ENCODE measurements at places on chromosomes 2 and 18.

DNA sequence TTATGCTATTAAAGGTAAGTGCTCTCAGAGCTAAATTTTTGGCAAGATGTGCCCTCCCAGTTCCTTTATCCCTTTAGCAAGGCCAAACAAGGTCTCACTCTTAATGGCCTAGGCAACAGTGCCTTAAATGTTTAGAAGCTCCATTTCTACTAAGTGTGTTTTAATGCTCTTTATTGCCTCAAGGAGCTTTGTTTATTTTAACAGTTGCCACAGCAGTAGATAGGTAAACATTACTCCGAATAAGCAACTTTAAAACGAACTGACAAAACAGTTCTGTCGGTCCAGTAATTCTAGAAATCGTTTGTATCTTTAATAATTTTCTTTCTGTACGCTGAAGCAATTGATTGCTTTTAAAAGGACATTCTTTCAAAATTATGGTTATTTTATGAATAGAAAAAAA, 74.5 kb downstream of the PIEZO2 start:
- no peak for DNase-seq

DNA sequence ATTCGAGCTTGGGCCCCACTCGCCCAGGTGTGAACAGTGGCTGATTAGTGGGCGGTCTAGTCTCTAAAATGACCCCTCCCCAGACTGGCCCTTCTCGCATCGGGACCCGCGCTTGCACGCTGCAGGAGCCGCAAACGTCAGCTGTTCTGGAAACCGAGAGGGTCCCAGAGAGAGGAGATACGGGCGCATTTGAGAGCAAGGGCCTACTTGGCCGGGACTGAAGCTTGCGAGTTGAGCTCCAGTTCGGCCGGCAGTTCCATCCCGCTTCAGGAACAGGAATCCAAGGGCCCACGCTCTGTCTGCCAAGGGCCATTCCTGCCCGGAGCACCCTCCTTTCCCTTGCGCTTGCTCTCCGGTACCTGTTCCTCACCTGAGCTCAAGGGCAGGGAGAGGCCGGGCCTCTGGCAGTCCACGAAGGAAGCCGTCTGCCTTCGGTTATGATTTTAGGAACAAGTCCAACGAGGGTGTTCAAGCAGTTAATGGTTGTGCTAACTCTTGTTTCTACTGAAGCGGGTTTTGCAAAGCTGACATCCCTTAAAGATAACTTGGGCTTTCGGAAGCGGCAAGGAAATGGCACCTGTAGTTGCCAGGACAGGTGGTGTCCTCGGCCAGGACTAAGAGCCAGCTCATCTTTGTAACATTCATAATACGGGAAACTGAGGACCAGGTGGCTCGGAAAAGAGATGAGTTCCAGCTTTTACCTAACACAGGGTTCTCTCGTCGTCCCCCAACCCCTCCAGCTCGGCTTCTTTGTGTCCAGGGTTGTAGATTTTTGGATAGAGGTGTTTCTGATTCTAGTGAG, 3.9 kb upstream of the DLX1 start:
- DNase-seq = no peak

DNA sequence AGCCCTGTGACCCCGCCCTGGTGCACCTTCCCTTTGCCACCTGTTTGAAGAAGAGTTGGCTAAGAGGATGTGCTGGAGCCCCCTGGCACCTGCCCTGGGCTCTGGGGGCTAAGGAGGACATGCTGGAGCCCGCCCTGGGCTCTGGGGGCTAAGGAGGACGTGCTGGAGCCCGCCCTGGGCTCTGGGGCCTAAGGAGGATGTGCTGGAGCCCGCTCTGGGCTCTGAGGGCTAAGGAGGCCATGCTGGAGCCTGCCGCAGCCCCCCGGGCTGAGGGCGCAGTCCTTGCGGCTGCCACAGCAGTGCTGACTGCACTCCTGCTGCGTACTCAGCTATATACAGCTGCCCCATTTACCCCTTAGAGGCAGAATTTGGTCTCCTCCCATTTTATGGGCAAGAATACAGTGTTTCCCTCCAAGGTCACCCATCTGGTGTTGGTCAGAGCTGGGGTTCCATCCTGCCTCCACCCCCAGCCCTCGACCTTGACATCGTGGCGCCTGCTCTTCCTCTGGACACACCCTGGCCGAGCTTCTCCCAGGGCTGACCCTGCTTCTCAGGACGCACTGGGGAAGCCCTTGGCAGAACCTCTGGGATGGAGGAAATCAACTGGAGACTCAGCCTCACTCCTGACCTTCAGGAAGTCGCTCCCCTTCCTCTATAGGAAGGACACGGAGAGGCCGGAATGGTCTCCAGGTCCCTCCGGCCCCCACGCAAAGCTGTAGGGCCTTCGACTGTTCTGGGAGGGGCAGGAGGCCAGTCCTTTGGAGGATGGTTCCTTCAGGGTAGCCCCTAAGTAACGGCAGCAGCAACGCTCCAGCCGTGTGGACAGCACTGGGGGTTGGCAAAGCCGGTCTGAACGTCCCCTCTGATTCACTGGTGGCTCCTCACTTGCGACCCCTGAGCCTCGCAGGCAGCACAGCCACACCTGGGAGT, 65.0 kb upstream of the HPCAL1 start:
- no peak for DNase-seq

DNA sequence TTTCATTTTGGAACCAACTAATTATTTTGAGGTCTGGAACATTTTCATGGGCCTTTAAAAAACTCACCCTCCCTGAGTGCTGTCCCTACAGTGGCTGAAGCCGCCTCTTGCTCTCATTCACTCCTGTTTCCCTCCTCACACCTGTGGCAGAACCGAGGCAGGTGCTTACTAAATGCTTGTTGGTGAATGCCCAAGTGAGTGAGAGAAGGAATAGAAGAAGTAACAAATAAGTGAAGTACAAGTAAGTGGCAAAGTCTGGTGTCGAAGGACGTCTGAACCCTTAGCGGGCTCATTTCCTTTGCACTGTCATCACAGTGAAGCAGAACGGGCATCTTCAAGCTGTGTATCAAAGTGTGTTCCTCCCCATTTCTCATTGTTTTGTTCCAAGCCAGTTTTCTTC, 135.2 kb downstream of the RHBDD1 start:
- DNase-seq = no peak

GRCh38 chr2:238506371-238507068, 79.8 kb downstream of the ASB1 start:
- DNase-seq = no peak

GRCh38 chr2:51424418-51424817, 392.5 kb upstream of the NRXN1 start:
- no peak for DNase-seq

DNA sequence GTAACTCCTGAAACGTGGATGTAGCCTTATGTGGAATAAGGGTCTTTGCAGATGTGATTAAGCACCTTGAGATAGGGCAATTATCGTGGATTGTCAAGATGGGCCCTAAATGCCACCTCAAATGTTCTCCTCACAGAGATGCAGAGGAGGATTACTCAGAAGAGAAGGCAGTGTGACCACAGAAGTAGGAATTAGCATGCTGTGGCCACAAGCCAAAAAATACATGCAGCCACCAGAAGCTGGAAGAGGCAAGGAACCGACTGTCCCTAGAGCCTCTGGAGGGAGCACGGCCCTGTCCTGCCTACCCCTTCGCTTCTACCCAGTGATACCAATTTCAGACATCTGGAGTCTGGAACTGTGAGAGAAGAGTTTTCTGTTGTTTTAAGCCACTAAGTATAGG, 47.3 kb upstream of the MGAT5 start:
- no peak for DNase-seq

- DNase-seq = no peak
Measured at GRCh38 chr2:78147466-78147865, 625.3 kb upstream of the LRRTM4 start.

DNA sequence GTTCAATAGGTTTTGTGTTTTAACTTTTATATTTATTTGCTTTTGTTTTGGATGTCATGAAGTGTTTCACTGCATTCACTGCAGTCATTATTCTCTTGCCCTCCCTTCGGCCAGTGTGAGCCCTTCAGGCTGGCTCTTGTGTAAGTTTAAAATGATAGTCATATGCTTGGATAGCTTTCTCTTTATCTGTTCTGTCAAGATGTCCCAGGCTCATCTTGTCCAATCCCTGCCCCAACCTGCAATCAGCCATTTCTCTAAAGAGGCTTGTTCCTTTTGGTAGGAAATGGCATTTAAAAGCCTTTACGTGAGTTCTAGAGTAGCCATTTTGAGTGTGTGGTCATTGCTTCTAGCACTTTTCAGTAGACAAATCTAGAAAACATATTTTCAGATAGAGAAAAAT, 238.0 kb upstream of the SLC39A10 start:
- no peak for DNase-seq

- DNase-seq = no peak
Measured at GRCh38 chr2:205642599-205643356, 39.5 kb upstream of the NRP2 start.

- DNase-seq = no peak
Measured at GRCh38 chr2:164438490-164439205, 182.6 kb downstream of the GRB14 start.

- DNase-seq = no peak
Measured at GRCh38 chr2:39874236-39874635, 95.2 kb upstream of the THUMPD2 start.

DNA sequence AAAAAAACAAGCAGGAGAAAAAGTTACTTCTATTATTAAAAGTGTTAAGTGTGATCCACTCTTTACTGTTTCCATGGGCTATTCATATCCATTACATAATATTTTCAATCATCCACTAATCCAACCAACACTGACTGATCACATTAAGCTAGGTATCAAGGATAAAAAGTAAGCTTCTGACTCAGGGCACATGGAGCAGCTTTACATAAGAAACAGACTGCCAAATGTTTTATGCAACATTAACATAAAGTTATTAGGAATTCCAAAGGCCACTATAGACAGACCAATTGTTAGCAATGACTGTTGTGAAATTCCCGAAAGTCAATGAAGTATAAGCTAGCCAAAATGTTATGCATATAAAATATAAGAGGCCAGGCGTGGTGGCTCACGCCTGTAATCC, 277.6 kb downstream of the ZEB2 start:
- DNase-seq = no peak

GRCh38 chr2:24577481-24577880, 86.4 kb downstream of the NCOA1 start:
- peak; percentile 88 for DNase-seq

GRCh38 chr2:50752237-50752636, 279.7 kb downstream of the NRXN1 start:
- DNase-seq = no peak

- no peak for DNase-seq
Measured at GRCh38 chr2:107961395-107961794, 24.9 kb upstream of the SLC5A7 start.

- DNase-seq = no peak
Measured at GRCh38 chr18:51668607-51669006, 471.1 kb upstream of the MEX3C start.

DNA sequence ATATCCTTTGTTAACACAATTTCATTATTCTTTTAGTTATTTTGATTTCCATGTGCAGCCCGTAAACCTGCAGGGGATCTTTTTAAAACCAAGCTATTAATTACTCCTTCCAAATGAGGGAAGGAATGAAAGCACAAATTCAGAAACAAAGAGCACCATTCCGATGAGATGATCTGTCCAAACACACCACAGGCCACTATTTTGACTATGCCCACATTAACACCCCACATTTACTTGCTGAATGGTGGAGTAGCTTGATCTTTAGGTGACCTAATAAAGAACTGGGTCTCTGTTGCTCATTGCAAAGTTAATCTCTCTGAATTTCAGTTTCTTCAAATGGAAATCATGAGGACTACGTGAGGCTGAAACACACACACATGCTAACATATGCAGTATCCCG, 218.0 kb downstream of the IRS1 start:
- no peak for DNase-seq

GRCh38 chr2:128638341-128639119, 319.9 kb upstream of the HS6ST1 start:
- no peak for DNase-seq

DNA sequence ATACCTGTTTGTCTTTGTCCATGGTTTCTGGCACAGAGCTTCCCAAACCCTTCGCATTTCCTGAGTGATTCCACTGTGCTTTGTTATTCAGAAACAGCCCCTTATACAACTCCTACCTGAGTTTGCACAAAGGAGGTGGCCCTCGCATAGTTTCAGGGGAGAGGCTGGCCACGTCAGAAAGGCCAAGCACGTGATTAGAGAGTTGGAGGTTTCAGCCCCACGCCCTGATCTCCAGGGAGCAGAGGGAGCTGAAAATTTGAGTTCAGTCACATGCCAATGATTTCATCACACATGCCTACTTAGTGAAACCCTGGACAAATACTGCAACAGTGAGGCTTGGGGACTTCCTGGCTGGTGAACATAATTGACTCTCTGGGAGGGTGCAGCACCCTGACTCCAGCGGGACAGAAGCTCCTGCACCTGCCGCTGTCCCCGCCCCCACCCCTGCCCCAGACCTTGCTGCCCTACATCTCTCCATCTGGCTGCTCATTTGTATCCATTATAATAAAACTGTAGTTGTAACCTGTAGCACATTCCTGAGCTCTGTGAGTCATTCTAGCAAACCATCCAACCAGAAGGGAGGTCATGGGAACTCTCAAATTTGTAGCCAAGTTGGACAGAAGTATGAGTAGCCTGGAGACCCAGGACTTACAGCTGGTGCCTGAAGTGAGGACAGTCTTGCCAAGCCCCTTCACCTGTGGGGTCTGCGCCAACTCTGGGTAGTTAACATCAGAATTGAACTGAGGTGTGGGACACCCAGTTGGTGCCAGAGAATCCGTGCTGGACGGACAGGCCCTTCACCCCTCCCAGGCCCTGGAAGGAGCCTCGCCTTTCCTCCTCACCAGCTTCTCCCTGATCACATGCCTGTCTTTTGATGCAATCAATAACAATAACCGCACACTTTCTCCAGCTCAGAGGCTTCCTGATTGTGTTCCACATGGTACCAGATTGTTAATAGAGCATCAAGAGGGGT, 224.3 kb downstream of the ANAPC1 start:
- no peak for DNase-seq

- DNase-seq = no peak
Measured at GRCh38 chr2:29226375-29226774, 111.2 kb downstream of the CLIP4 start.

- DNase-seq = peak; percentile 61
Measured at GRCh38 chr2:61450144-61450543, 20.7 kb downstream of the USP34 start.

- no peak for DNase-seq
Measured at GRCh38 chr2:228540976-228541375, 359.5 kb upstream of the SPHKAP start.

GRCh38 chr18:59516356-59517155, 157.5 kb upstream of the LMAN1 start:
- DNase-seq = no peak

- DNase-seq = no peak
Measured at GRCh38 chr18:79587779-79588635, 91.6 kb upstream of the CTDP1 start.

- no peak for DNase-seq
Measured at GRCh38 chr2:56753182-56753581, 569.4 kb downstream of the CCDC85A start.

Data from Karpas-422 (cell line).